NCI-H460 (cell line): ENCODE measurements at places on chromosomes 2 and 18.

DNA sequence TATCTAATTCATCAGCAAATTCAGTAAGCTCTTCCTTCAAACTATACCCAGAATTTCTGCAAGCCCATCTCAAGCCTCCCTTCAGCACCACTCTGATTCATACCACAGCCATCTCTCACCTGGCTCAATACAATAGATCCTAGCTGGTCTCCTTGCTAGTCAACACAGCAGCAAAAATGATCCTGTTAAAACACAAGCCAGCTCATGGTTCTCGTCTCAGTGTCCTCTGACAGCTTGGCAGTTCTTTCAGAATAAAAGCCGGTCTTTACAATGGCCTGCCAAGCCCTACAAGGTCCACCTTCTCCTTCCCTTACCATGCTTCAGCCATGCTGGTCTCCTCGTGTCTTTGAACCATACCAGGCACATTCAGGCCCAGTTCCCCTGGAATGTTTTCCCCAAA is 296.9 kb upstream of the RND3 start:
- no peak for DNase-seq

DNA sequence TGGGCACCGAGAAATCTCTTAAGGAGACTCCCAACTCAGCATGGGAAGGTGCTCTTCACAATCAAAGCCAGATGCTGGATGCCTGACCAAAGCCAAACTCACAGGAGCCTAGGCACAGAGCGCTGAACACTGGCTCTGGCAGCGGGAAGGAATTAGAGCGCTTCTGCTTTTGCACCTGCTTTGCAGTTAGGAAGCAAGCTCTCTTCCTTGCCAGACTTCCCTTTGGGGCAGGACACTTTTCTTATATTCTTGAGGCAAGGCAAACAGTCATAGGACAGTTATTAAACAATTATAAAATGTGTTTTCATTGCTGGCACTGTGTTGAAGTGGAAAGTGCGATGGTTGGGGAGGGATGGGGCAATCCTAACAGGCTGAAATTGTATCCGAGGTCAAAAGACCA is 79.6 kb upstream of the DNMT3A start:
- DNase-seq: no peak

- DNase-seq: no peak
Observed at GRCh38 chr2:127660291-127660578, 14.3 kb downstream of the GPR17 start.

DNA sequence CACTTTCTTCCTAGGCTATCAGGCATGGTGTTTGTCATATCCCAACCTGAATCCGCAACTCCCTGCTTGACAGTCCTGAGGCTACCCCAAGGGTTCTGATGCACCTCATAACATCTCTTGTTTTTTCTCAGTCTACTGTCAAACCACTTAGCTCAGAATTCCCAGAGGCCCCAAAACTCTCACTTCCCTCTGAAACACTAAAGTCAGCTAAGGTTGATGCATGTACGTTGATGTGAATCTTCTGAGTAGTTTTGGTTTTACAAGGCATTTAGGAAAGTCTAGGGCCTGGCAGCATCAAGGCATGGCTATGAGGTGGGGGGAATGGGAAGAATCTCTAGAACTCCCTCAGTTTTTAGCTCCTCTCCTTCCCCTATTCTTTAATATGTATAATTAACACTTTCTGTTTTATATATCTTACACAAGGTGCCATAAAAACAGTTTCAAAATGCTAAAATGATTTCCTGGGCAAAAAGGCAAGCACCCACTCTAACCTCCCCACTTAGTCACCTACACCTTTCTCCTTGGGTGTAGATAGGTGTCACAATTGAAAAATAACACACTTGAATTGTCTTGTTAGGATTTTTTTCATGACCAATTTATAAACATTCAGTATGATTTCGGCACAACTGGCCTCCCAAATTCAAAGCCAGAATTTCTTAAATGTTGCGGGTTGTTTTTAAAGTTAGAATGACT is 71.4 kb upstream of the TANK start:
- DNase-seq: no peak

DNA sequence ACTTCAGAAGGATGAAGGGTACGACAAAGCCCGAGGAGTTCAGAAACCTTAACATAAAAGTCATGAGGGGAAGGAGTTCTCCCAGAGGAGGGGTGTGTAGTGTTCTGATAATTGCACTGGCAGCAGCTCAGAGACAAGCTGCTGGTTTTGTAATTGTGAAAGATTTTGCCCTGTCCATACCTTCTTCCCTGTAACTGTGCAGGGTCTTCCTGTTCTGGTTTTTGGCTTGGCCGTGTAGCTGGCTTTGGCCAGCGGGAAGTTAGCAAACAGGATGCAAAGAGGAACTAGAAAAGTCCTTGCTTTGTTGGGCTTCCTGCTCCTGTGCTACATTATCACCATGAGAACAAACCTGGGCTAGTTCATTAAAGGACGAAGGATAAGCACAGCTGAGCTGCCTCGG is 160.8 kb downstream of the LPIN1 start:
- no peak for DNase-seq

GRCh38 chr2:218711550-218711929 is 905 bp downstream of the TTLL4 start:
- DNase-seq: no peak

GRCh38 chr18:56309104-56309503 is 329.3 kb downstream of the TXNL1 start:
- DNase-seq: no peak
